ENCODE measurements at places on chromosomes 2 and 18. TPM values are rescaled to one million over a fixed set of nuclear protein-coding genes. Genes with fewer than 3 reads are reported as not detected.

MTCL1 gene
- polyA plus RNA-seq, result 0.28 TPM

RGPD3 gene
- polyA plus RNA-seq, result 0.06 TPM

SLC5A6 gene
- 20.3 TPM for polyA plus RNA-seq

SGO2 gene
- 3.5 TPM for polyA plus RNA-seq

GBX2 gene
- not detected for polyA plus RNA-seq

SFTPB gene
- polyA plus RNA-seq, result not detected

MYO3B gene
- polyA plus RNA-seq, result 0.23 TPM

CYTIP gene
- polyA plus RNA-seq, result 83.6 TPM

KIF3C gene
- polyA plus RNA-seq, result 0.31 TPM

WNT10A gene
- polyA plus RNA-seq, result 2.4 TPM

COLEC11 gene
- polyA plus RNA-seq, result not detected

TFCP2L1 gene
- polyA plus RNA-seq, result 0.25 TPM

CCDC85A gene
- polyA plus RNA-seq, result 0.15 TPM

DOK6 gene
- not detected for polyA plus RNA-seq

GGCX gene
- polyA plus RNA-seq, result 16.1 TPM

TRABD2A gene
- polyA plus RNA-seq, result 5.7 TPM

LIMS4 gene
- polyA plus RNA-seq, result 1.4 TPM
